ENCODE measurements at places on chromosomes 13 and 19.
A peak's percentile ranks its signal among the peaks of the same experiment; 100 is the strongest.

GRCh38 chr19:19260417-19261214 is 12.5 kb downstream of the TM6SF2 start:
- no peak for DNase-seq

GRCh38 chr19:43534816-43535761 is 2.1 kb downstream of the ZNF575 start:
- peak; percentile 63 for DNase-seq

- DNase-seq, result no peak
Measured at GRCh38 chr19:11053817-11054195, 35.5 kb upstream of the LDLR start.

- no peak for DNase-seq
Measured at GRCh38 chr13:23716401-23716800, 146.2 kb downstream of the TNFRSF19 start.

GRCh38 chr13:61880578-61881283 is 465.1 kb upstream of the PCDH20 start:
- DNase-seq, result no peak

DNA sequence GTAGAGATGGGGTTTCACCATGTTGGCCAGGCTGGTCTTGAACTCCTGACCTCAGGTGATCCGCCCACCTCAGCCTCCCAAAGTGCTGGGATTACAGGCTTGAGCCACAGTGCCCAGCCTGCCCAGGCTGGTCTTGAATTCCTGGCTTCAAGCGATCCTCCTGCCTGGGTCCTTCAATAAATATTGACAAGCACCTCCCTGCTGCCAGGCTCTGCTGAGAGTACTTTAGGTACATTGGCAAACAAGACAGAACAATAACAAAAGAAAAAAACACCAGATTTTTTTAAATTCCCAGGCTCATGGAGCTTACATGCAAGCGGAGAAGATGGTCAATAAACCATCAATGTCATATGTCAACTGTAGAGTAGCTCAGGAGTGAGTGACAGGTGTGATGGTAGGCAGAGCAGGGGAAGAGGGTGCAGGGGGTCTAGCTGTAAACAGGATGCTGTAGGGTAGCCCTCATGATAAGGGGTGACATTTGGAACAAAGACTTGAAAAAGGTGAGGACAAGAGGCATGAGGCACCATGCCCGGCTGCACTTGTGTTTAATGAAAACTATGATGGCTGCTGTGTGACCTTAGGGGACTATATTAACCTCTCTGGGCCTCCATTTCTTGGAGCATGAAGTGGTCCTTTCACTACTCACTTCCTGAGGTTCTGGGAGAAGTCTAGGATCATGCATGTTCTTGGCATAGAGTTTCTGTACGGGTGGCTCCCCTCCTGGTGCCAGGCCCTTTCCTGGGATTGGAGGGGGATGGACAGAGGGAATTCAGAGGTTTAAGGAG is 19.6 kb downstream of the SULT2B1 start:
- DNase-seq, result no peak

DNA sequence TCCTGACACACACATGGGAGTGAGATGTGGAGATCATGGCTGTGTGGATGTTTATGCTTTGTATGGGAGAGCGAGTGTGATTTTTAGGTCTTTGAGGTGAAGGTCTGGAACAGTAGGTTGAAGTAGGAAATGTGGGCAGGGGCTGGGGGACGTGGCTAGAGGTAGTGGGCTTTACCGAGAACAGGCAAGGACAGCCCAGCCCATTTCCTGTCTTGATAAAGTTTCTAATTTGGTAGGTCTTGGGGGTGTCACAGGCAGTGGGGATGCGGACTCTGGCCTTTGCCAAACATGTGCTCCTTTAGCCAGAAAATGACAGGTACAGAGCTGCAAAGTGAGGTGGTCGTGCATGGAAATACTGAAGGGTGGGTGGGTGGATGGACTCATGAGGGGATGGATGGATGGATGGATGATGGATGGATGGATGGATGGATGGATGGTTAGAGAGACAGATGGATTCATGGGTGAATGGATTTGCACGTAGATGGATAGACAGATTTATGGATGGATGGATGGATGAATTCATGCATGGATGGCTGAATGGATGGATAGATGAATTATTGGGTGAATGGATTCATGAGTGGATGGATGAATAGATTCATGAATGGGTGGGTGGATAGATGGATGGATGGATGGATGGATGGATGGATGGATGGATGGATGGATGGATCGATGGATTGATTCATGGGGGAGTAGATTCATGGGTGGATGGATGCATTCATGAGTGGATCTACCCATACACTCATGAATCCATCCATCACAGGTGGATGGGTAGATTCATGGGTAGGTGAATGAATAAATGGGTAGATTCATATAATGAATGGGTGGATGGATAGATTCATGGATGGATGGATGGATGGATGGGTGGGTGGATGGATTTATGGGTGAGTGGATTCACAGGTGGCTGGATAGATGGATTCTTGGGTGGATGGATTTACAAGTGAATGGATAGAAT is 69.3 kb upstream of the USE1 start:
- no peak for DNase-seq

GRCh38 chr13:41085961-41086585 is 24.8 kb downstream of the WBP4 start:
- no peak for DNase-seq

DNA sequence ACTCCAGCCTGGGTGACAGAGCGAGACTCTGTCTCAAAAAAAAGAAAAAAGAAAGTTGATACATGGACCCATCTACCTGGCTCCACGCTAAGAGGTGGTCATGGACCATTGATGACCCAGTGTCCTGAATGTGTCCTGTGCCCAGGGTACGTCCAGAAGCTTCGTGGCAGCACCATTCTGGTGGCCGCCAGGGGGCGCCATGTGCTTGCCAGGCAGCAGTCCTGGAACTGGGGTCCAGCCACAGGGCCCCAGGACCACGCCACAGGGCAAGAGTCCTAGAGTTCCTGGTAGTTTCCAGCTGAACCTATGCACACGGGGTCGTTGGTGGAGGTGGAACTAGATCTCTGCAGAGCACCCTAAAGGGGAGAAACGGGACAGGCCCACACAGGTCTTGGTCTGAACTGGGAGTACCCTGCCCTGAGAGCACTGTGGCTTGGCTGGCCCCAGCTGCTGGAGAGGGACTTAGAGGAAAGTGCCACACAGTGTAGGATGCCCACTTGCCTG is 19.9 kb upstream of the FBXO27 start:
- peak; percentile 51 for DNase-seq

DNA sequence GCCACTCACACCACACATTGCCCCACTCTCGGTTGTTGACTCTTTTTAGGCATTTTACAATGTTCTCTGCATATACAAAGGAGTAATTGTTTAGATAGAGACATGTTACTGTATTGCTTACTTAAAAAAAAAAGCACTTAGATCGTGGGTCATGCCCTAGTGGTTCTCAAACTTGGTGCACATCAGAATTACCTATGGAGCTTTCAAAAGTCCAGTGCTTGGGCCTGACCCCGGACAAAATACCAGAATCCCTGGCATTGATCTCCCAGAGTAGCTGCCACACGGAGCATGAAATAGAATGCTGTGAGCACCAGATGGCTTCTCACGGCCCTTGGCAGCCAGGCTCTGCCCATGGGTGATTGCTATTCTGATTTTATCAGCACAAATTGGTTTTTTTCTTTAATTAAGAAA is 20.0 kb downstream of the ACP7 start:
- DNase-seq, result no peak

GRCh38 chr19:39407660-39408391 is 1.2 kb downstream of the ZFP36 start:
- DNase-seq, result peak; percentile 43

DNA sequence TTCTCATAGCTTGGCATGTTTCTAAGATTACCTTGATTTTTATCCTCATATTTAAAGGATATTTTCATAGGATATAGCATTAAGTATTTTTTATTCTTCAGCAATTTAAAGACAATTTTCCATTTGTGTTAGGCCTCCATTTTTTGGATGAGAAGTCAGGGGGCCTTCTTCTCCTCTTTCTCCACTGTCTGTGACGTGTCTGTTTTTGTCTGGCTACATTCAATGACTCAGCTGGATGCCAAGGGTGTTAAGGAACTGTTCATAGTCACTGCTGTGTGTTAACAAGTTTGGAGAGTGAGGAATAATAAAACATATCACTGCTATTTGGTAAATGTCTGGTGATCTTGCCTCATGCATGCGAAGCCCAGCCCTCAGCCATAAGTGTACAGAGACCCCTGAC is 36.4 kb downstream of the ZNF582 start:
- DNase-seq, result no peak

GRCh38 chr19:3976495-3977241 is 5.8 kb upstream of the DAPK3 start:
- DNase-seq, result no peak

DNA sequence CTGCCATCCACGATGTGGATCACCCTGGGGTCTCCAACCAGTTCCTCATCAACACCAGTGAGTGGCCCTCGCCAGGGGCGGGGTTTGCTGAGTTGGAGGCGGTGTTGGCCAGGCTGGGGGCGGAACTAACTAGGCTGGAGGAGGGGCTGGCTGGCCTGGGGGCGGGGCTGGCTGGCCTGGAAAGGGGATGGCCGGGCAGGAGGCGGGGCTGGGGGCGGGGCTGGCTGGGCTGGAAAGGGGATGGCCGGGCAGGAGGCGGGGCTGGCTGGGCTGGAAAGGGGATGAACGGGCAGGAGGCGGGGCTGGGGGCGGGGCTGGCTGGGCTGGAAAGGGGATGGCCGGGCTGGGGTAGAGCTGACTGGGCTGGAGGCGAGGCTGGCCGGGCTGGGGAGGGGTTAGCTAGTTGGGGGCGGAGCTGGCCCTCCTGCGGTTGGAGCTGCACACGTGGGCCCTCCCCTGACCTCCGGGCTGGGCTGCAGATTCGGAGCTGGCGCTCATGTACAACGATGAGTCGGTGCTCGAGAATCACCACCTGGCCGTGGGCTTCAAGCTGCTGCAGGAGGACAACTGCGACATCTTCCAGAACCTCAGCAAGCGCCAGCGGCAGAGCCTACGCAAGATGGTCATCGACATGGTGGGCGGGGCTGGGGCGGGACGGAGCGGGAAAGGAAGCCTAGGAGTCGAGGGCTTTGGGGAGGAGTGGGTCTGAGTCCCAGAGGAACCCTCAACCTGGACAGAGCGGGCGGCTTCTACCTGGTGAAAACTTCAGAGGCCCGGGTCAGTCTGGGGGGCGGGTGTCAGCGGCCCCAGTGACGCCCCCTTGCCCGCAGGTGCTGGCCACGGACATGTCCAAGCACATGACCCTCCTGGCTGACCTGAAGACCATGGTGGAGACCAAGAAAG is 41.0 kb downstream of the PDE4A start:
- DNase-seq, result peak; percentile 83
